H1 (cell line): ENCODE measurements at places on chromosomes 7 and 10.

- no peak for DNase-seq
- H3K36me3 ChIP-seq = no peaks in the 10 kb centered on the region
- no peaks in the 10 kb centered on the region for H3K4me1 ChIP-seq
- H3K27me3 ChIP-seq = no peaks in the 10 kb centered on the region
- H3K4me3 ChIP-seq = no peak overlapping the region
These were observed 221.0 kb downstream of the CDK14 start for GRCh38 chr7:90817151-90817550.

DNA sequence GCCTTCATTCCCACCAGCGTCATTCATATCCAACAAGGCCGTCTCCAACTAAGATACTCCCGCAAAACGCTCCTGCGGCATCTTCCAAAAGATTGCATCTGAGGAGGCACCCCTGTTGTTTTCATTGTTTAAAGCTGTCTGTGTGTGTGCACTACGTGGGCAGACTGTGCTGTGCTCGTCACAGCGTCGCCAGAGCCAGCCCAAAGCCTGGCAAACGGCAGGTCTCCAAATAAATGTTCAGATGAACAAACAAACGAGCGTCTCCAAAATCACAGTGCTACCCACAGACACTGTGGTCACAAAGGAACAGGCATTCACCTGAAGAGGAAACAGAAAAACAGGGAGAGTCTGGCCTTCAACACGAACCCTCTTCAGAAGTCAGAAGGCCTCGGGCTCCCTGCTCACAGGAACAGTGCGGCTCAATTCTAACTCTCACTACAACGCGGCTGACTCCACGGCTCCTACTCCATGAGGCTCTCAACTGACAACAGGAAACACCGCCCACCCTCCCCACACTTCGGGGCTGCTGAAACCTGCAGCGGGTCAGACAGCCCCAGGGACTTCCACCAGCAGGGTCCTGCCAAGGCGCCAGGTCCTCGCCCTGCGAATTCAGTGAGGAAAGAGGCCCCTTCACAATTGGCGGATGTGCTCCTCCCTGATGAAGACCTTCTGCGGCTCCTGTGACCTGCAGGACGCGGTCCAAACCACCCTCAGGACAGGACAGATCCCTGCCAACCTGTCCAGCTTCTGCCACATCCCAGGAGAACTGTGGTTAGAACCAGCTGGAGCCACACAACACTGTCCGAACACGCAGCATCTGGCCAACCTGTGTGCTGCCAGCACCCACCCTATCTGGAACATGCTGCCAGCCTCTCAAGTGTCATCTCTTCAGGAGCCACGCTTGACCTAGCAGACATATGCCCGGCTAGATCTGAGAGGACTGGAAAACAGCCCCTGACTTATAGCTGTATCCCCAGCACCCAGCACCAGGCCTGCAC lies 36.1 kb downstream of the MAD1L1 start:
- H3K4me3 ChIP-seq = no peak overlapping the region
- no peaks in the 10 kb centered on the region for H3K4me1 ChIP-seq
- no peak for DNase-seq
- H3K36me3 ChIP-seq = no peaks in the 10 kb centered on the region
- no peak overlapping the region for H3K27ac ChIP-seq
- no peaks in the 10 kb centered on the region for H3K27me3 ChIP-seq

GRCh38 chr10:95373660-95374059 lies 82.9 kb upstream of the PDLIM1 start:
- H3K4me3 ChIP-seq = no peak overlapping the region
- DNase-seq = no peak
- no peaks in the 10 kb centered on the region for H3K36me3 ChIP-seq
- H3K27ac ChIP-seq = no peak overlapping the region
- H3K27me3 ChIP-seq = no peaks in the 10 kb centered on the region

DNA sequence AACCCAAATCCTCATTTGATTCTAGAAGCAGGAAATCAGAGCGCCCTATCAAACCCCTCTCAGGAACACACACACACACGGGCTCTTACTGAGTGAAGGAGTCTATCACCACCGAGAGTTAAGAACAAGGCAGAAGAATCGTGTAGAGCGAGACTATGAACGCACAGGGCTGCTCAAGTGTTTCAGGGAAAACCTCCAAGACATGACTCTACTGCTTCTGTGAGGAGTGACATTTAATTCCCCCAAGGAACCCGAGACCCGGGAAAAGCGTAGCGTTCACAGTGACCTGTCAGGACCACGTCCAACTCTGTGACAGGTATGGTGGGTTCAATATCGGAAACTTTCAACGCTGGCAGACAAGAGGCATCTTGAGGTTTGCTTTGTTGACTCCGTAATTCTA lies 21.6 kb downstream of the PITRM1 start:
- no peaks in the 10 kb centered on the region for H3K4me1 ChIP-seq
- H3K27me3 ChIP-seq = no peaks in the 10 kb centered on the region
